ENCODE measurements at places on chromosomes 4 and X. TPM values are rescaled to one million over a fixed set of nuclear protein-coding genes. Genes with fewer than 3 reads are reported as not detected.

- DNase-seq, result no peak
These were observed 3.5 kb downstream of the PCSK1N start for GRCh38 chrX:48831909-48832291.

RPA4 gene
- total RNA-seq, result not detected

- no peak for DNase-seq
These were observed 48.5 kb upstream of the STIM2 start for GRCh38 chr4:26812049-26812714.

DNA sequence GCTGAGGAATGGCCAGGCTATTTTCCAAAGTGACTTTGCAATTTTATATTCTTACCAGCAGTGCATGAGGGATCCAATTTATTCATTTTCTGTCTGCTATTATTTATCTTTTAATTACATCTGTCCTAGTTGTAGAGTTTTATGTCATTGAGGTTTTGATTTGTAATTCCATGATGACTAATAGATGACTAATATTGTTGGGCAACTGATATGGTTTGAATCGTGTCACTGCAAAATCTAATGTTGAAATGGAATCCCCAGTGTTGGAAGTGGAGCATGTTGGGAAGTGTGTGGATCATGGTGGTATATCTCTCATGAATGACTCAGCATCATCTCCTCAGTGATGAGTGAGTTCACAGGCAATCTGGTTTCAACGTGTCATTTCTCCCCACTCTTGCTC is 201.5 kb downstream of the TBX22 start:
- DNase-seq, result no peak

SMIM10L2A gene
- total RNA-seq, result 0.82 TPM

DNA sequence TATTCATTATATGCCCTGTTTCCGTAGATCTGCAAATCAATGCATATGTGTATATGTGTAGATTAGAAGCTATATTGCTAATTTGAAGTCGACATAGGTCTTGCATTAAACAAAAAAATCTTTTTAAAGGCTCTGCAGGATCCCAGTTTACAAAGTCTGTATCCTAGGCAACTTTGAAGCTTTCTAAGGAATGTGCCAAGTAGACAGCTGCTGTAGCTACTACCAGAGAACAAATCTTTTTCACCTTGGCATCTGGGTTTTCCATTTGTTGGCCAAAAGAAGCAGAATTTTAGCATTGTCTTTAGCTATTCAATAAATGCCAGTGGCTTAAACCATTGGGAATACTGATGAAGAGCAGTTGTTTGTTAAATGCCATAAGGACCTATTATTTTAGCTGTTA is 88.0 kb downstream of the NAA11 start:
- no peak for DNase-seq

GRCh38 chr4:15682242-15683142 is 865 bp downstream of the FAM200B start:
- no peak for DNase-seq

GRCh38 chrX:141662781-141663180 is 35.8 kb downstream of the SPANXD start:
- DNase-seq, result no peak

CSAG2 gene
- total RNA-seq, result not detected

DNA sequence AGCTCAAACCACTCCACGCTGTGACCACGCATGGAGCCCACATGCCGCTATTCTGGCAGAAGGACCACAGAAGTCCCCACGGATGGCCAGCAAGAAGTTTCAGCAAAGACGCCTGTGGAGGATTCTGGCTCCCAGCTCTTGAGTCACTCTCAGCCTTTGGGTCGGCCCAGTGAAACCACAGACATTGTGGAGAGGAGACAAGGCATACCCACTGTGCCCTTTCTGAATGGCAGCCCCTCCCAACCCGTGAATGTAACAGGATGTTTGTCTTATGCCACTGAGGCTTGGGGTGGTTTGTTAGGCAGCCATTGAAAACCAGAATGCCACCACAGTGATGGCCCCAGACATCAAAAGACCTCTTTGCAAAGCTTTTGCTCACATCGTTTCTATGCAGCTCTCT is 42.7 kb downstream of the ABLIM2 start:
- DNase-seq, result no peak

GRCh38 chr4:46016306-46016705 is 107.5 kb downstream of the GABRG1 start:
- no peak for DNase-seq

GRCh38 chr4:110139111-110139510 is 59.3 kb downstream of the ELOVL6 start:
- DNase-seq, result no peak

RTL5 gene
- total RNA-seq, result 2.6 TPM

DNA sequence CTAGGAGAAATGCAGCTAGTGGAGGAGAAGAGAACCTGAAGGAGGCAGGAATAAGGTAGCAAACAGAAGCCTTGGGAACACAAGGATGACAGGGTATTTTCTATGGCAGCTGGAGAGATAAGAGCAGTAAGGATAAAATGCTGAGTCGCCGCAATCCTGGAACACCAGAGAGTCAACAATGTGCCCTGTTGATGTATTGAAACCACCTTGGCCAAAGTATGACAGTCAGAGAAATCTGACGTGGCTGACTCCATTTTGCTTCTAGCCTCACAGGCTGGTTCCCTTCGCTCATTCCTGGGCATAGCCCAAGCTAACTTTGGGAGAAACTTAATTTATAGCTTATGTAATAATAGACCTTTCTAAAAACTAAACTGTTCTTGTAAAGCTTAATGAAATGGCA is 56.6 kb upstream of the C4orf54 start:
- DNase-seq, result no peak

SMAD1 gene
- total RNA-seq, result 10.1 TPM

GRCh38 chr4:110156442-110156841 is 42.0 kb downstream of the ELOVL6 start:
- no peak for DNase-seq

DNA sequence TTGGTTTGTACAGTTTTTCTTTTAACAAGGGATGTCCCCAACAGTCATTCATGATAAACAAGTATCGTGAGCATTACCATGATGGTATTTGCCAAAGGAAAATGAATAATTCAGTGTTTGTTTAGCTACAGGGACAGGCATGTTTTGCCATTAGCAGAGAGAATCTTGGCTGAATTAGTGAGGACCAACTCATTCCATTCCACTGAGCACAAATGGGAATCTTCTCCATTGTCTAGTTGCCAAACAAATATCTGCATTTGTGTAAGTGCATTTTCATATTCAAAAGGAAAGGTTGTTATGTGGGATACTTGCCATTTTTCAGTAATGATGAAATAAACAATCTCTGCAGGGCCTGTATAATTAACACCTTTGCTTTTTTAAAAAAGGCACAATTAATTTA is 1762.6 kb downstream of the RPA4 start:
- DNase-seq, result no peak

DNA sequence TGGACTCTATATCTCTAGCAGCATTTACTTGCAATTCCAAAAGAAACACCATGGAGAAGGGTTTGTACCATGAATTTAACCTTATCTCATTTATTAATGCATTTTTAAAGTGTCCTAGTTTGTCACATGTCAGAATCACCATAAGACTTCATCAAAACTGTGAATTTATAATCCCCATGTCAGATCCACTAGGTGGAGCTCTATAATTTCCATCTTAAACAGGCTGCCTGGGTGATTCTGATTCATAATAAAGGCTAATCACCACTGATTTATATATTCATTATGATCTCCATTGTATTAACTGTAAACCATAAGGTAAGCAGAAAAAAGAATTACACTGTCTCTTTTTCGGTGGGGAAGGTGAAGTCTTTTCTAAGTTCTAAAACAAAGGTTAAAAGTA is 4.0 kb downstream of the TCEAL2 start:
- DNase-seq, result no peak

LDB2 gene
- total RNA-seq, result 29.6 TPM

- no peak for DNase-seq
These were observed 39.1 kb downstream of the HAND2 start for GRCh38 chr4:173490817-173491528.

DNA sequence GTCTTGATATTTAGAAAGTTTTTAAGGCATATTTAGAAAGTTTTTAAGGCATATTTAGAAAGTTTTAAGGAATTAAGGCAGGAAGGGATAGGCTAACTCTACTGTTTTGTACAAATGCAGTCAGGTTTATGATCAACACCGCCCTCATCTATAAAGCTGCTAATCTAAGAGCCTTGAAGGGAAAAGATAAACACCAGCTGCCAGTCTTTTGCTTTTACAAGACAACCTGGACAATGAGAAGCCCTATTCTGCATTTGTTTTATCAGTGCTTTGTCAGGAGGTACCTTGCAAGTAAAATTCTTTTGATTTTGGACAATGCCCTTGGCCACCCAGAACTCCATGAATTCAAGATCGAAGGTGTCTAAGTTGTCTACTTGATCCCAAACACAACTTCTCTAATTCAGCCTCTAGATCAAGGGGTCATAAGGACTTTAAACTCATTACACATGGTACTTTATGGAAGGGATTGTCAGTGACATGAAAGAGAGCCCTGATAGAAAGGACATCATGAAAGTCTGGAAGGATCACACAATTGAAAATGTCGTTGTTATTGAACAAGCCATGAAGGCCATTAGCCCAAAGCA is 39.8 kb downstream of the IL15 start:
- DNase-seq, result no peak
